M059J (cell line): ENCODE measurements at places on chromosomes 7 and 10. TPM values are rescaled to one million over a fixed set of nuclear protein-coding genes. Genes with fewer than 3 reads are reported as not detected.

ASAH2 gene
- total RNA-seq = 1.9 and 6.5 TPM in 2 replicates

COL13A1 gene
- total RNA-seq = 5.7 and 15.6 TPM in 2 replicates

ERVW-1 gene
- 0.02 TPM in 1 of 2 replicates, not detected in the other for total RNA-seq

ACSM6 gene
- not detected in 2 replicates for total RNA-seq

SORBS1 gene
- 0.57 and 2.4 TPM in 2 replicates for total RNA-seq

HDAC9 gene
- total RNA-seq = 25.3 and 27.6 TPM in 2 replicates

MKRN1 gene
- total RNA-seq = 49.3 and 77.7 TPM in 2 replicates

SPDYE9 gene
- not detected in 2 replicates for total RNA-seq
